Renal pelvis (tissue), 12 donors: ENCODE measurements at places on chromosomes 11 and 22. TPM values are rescaled to one million over a fixed set of nuclear protein-coding genes. Genes with fewer than 3 reads are reported as not detected.

PRODH gene
- polyA plus RNA-seq, result 28.9 TPM

USP2 gene
- polyA plus RNA-seq, result 11.4 TPM

TMEM9B gene
- polyA plus RNA-seq, result 55.5 TPM

TRIM29 gene
- 1.7 TPM for polyA plus RNA-seq

CRYAB gene
- 75.2 TPM for polyA plus RNA-seq

CHRM1 gene
- polyA plus RNA-seq, result 0.07 TPM

ARHGAP8 gene
- 51.0 TPM for polyA plus RNA-seq

HEPACAM gene
- 3.8 TPM for polyA plus RNA-seq

RIBC2 gene
- polyA plus RNA-seq, result 7.0 TPM

VWCE gene
- 3.5 TPM for polyA plus RNA-seq

SWAP70 gene
- polyA plus RNA-seq, result 27.1 TPM

MGAT3 gene
- 31.2 TPM for polyA plus RNA-seq

SCGB2A2 gene
- polyA plus RNA-seq, result not detected

FAR1 gene
- 78.5 TPM for polyA plus RNA-seq

CRYBA4 gene
- polyA plus RNA-seq, result 0.10 TPM

SHISAL1 gene
- 2.7 TPM for polyA plus RNA-seq

ART1 gene
- not detected for polyA plus RNA-seq

OR5A1 gene
- polyA plus RNA-seq, result 0.01 TPM

CDC45 gene
- polyA plus RNA-seq, result 18.1 TPM

SLC25A22 gene
- polyA plus RNA-seq, result 20.6 TPM

CEND1 gene
- polyA plus RNA-seq, result 0.83 TPM

PGA3 gene
- polyA plus RNA-seq, result not detected

IRAG1 gene
- 13.4 TPM for polyA plus RNA-seq

TAF10 gene
- 96.0 TPM for polyA plus RNA-seq

CDC42BPG gene
- polyA plus RNA-seq, result 8.0 TPM

RIMBP3B gene
- polyA plus RNA-seq, result not detected
